NCI-H1694 (cell line): ENCODE measurements at places on chromosomes 5 and 9.

- DNase-seq = no peak
These were observed 970 bp upstream of the TRIM32 start for GRCh38 chr9:116686135-116686534.

- DNase-seq = no peak
These were observed 3.8 kb upstream of the SQSTM1 start for GRCh38 chr5:179816796-179817469.

GRCh38 chr5:108523360-108523759 is 141.5 kb upstream of the FBXL17 start:
- no peak for DNase-seq

DNA sequence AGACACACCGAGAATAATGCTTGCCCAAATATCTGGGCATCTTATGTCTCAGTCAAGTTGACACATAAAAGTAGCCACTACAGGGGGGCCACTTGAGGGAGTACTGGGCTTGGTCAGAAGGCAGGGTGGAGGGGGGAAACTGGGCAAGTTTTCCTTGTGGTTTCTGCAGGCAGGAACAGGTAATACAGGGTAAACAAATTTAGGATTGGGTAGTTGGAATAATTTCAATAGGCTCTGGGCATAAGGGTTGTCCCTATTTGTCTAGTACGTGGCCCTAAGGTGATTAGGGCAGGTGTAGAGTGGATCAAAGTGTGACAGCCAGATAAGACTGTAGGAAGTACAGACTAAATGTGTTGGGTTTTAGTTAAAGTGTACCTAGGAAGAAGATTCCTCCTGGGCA is 353.1 kb downstream of the TLE4 start:
- DNase-seq = no peak

GRCh38 chr5:119614838-119615237 is 14.5 kb upstream of the FAM170A start:
- DNase-seq = no peak

- DNase-seq = no peak
These were observed 13.3 kb upstream of the BTNL3 start for GRCh38 chr5:180975338-180975737.

- no peak for DNase-seq
These were observed 24.7 kb downstream of the ZBTB34 start for GRCh38 chr9:126885131-126885641.

- DNase-seq = no peak
These were observed 338.7 kb downstream of the NPR3 start for GRCh38 chr5:33049842-33050241.

DNA sequence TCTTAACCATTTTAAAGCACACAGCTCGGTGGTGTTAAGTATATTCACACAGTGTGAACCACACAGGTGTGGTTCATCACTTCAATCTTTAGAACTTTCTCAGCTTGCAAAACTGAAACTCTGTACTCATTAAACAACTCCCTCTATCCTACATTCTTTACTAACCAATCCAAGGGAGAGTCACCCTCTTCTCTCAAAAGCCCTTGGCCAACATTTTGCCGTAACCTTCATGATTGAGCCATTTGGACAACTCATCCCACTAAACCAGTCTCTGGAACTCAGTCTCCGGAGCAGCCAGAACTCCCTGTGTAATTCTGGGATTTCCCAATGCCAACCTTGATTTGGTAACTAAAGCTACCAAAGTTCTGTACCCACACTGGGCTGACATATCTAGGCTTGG is 84.7 kb downstream of the TTC39B start:
- no peak for DNase-seq

DNA sequence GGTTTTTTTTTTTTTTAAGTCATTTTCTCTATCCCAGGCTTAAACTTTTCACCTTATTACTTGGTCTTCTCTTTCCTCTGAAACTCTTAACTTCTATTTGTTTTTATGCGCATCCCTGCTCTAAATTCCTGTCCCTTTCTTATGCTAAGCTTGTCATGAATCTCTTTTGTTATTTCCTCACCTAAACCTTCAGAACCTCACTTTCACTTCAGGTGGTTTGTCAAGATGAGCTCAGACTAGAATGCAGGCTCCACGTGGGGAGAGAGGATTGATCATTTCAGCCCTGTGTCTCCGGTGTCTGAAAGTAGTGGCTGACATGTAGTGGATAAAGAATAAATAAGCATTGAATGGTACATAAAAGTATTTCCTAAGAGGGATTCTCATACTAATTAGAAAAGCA is 63.6 kb downstream of the ANXA1 start:
- no peak for DNase-seq

- no peak for DNase-seq
These were observed 9.6 kb downstream of the TMOD1 start for GRCh38 chr9:97510797-97511654.

- DNase-seq = no peak
These were observed 187.7 kb downstream of the TRIO start for GRCh38 chr5:14330729-14331385.

GRCh38 chr5:149282966-149283332 is 11.3 kb downstream of the AFAP1L1 start:
- no peak for DNase-seq

DNA sequence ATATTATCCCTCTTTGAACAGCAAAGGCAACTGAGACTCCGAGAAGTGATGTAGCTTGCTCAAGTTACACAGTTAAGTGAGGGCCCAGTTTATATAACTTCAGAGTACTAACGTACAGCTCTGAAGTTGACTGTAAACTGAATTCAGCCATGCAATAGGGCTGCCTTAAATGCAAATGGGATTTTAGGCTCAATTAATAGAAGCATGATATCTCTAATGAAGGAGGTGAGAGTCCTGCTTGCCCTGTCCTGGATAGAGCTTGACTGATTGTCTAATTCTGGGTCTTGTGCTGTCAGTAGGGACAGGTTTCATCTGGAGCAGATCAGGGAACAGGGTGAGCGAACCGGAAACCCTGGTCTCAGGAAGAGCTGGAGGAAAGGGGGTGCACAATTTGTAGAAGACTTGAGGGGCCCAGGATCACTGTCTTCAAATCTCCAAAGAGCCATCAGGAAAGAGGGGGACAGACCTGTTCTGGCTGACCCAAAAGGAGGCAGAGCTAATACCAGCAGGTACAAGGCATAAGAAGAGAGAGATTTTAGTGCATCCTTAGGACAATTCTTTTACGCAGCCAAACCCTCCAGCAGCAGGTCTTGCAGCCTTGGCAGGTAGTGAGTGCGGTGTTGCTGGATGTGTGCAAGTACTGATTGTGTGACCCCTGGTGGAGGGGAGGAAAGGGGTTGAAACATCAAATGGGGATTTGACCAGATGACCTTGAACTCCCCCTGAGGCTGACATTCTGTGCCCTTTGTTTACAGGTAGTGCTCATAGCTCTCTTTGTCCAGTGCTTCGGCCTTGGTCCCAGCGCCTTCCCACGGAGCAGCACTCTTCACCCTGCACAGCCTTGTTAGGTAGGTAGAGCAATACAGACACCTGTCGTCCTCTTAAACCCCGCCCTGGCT is 13.0 kb downstream of the GSN start:
- DNase-seq = no peak

DNA sequence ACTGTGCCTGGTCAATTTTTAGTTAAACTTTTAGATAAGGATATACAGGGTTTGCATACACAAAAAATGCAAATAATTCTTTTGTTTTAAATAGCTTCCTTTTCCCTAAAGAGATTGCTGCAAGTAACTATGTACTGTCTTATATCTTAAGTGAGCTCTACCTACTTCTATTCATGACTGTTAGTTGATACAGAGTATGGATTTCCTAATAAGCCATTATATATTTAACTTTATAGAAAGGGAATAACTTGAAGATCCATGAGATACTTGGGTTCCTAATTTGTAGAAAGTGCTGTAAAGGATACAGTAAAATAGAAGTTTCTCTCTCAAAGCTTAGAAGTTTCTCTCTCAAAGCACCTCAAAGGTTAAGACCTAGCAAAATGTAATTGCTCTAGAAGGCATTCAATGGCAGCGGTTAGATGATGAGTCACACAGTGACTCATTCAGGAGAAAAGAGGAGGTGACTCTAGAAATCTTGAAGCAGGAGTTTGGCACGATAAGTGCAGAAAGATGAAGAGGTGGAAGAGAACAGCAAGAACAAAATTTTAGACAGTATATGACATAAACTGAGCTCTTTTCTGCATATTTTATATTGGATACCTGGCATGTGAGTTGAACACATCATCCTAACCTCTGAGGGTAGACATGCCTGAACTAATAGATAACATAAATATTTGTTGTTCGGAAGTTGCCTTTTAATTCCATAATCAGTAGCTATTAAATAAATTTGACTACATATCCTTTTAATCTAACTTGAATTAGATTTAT is 5.5 kb upstream of the DNAJC21 start:
- DNase-seq = no peak

DNA sequence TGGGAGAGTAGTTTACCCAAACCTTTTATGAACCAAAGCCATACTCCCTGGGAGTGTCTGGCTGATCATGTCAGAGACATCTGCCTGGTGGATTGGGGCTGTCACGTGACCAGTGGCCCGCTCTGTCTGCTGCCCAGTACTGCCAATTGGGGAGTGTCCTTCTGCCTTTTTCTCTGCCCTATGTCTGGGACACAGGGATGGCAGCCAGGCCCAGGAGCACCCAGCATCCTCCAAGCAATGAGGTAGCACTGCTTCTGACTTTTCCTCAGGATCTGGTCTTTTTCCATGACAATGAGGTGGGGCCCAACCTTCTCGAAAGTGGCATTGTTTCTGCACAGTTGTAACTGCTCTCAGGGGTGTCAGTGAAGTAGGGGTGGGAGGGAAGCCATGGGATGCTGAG is 21.8 kb downstream of the DAPK1 start:
- no peak for DNase-seq

DNA sequence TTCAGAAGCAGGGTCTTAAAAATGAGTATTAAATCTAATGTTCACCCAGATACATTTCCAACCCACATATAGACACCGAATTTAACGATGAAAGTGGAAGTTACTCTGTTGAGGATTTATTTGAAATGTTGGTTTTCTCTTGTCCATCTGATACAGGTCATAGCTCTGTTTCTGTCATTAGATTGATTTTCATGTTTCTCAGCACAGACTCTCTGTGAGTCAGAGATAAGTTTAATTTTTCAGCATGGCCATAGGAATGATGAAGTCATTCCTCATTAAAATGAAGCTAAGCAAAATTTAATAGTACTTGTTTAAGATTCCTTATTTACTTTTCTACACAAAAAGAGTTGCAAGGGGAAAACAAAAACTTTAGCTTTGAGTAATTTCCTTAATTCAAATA is 38.8 kb downstream of the GHR start:
- no peak for DNase-seq

DNA sequence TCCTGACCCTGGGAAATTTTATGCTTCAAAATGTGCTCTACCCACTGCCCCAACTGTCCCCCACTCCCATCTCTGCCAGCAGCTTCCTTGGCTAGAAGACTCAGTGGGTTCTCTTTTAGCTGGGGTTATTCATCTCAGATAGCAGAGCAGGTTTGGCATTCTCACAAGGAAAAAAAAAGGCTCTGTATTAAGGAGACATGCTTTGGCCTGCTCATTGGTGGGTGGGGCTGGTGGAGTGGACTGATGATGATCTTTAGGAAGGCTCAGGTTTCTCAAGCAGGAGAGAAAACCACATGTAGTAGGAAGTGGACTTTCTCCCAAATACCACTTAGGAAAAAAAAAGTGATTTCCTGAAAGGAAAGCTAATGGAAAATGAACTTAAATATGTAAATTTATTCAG is 279.2 kb upstream of the ZNF462 start:
- DNase-seq = no peak

DNA sequence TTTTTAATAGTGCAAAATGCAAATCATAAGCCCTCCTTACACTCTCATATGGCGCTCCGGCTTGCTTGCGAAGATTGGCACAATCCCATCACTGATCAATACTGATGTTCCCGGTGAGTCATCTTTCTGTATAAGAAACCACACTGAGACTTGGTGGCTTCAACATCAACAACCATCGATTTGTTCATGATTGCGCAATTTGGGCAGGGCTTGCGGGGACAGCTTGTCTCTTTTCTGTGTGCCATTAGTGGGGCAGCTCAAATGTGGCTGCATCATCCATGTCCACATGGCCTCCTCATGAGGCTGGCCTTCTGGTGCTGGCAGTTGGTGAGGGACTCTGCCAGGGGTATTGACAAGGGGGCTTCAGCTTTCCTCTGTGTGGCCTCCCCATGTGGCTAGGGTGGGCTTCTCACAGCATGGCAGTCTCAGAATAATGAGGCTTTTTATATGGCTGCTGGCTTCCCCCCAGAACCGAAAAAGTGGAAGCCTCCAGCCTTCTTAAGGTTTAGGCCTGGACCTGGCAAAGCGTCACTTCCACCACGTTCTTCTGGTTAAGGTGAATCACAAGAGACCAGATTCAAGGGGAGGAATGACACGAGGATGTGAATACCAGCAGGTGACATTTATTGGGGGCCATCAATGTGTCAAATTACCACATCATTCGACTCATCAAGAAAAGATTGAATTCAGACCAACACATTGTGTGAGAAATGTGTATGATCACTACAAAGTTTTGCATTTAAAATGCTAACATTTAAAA is 79.5 kb upstream of the NFIL3 start:
- DNase-seq = no peak
